ENCODE measurements at places on chromosomes 2 and 18.

- DNase-seq: no peak
Observed at GRCh38 chr2:222576171-222577081, 79.5 kb downstream of the FARSB start.

GRCh38 chr2:123746006-123746405, 279.1 kb upstream of the CNTNAP5 start:
- DNase-seq: no peak

DNA sequence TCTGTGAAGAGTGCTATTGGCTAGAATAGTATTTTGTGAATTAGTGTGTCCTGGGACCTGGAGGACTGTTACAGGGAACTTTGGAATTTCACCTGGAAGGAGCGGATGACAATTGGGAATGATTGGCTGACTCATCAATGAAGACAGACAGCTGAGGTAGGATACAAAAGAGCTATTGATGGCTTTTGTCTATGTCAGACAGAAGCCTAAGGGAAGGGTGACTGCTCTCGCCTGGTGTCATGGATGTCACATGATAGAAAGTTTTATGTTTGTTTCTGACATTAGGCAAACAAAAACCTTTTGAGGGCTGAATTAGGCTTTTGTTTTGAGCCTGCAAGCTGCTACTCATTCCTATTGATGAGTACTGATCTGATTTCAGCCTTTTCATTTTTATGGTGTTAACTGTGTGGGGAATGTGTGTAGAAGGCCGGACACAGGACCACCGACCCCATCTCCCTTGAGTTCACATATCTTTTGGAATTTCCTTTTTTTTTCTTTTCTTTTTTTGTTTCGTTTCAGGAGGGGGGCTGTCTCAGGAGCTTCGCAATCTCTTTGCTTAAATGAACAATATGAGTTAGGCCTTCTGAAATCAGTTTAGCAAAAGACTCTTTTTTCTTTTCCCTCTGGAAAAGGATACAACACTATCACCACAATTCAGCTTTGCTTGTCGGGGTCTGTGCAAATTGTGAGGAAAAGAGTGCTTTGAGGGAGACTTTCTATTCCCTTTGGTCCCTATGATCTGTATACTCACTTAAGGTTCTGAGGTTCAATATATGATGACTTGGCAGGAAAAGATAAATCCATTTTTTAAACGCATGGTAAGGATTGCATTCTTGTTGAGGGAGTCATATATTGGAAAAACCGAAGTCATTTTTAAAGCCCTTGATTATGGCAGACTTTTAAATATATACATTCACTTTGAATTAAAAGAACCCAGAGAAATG, 207.9 kb upstream of the FIGN start:
- DNase-seq: no peak

- DNase-seq: no peak
Observed at GRCh38 chr18:28178720-28179119, 1.8 kb upstream of the CDH2 start.

- DNase-seq: no peak
Observed at GRCh38 chr2:84897773-84898172, 7.7 kb upstream of the TMSB10 start.

GRCh38 chr2:20173064-20173463, 51.9 kb downstream of the SDC1 start:
- no peak for DNase-seq

DNA sequence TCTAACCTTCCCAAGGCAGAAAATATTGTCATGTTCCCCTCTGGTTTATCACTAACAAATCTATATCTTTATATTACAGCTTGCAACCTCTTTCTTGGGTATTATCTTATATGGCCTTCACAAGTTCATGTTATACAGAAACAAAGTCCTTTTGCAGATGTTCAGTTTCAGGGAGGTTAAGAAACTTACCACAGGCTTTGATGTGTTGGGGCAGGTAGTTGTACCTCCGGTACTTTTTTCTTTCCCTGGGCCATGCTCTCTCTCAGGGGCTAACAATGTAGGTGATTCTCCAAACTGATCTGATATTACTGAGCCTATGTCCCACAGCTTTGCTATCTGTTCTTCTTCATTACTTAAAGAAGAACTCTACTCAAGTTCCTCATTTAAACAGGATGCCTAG, 548.9 kb upstream of the SYT4 start:
- no peak for DNase-seq

DNA sequence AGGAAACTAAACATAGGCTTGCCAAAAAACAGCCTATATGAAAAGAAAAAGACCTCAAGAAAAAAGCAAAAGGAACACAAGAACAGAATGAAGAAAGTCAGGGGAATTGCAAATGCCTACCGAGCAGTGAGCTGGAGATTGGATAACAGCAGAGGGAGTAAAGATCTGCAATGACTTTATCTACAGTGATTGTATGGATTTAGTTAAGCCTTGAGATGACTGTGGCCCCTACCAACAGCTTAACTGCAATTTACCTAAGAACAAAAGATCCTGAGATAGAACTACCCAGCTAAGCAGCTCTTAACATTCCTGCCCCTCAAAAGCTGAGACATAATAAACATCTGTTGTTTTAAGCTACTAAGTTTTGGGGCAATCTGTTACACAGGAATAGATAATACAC, 20.5 kb downstream of the LNPK start:
- no peak for DNase-seq
